ENCODE measurements at places on chromosomes 6 and 20.

- peak; percentile 95 for DNase-seq
Measured at GRCh38 chr20:45781391-45781931, 10.2 kb downstream of the WFDC3 start.

DNA sequence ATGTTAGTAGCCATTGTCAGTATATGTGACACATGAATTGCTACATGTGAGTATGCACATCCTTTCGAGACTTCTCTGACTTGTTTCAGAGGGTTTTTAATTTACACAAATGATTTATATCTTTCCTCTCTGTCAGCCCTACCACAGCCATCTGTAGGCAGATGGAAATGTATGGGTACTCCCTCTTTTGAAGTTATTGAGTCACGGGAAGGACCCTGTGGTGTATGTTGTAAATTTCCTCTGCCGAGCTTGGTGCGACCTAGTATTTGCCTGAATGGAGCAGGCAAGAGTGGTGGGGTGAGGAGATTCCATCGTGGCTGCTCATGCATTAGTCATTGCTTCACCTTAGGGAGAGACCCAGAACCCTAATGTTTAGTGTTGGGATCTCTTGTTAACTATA is 171.9 kb downstream of the JARID2 start:
- peak; percentile 78 for DNase-seq

DNA sequence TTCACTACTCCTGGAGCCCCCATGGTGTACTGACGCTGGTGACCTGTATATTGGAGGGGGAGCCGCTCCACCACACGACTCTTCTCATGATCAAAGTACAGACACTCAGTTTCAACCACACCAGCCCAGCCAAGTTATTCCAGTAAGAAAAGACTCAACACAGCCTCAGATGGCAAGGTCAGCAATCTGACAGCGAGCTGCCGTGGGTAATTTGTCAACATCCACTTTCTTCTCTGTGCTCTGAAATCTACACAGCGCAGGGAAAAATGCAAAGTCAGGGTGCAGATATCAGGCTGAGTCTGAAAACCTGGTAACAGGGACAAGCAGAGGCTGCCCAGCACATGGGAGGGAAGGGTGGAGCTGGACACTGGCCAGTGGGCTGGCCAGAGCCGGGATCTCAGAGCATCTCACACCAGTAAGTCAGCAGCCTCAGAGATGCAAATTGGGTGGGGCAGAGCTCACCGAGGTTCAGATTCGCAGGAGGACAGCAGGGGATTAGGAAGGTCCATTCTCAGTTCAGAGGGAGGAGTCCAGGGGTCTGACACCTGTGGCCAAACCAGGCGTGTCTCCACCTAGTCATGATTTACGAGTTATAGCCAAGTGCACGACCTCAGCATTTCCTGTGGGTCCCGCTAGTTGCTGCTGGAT is 44.5 kb upstream of the RPS6KA2 start:
- DNase-seq: no peak

DNA sequence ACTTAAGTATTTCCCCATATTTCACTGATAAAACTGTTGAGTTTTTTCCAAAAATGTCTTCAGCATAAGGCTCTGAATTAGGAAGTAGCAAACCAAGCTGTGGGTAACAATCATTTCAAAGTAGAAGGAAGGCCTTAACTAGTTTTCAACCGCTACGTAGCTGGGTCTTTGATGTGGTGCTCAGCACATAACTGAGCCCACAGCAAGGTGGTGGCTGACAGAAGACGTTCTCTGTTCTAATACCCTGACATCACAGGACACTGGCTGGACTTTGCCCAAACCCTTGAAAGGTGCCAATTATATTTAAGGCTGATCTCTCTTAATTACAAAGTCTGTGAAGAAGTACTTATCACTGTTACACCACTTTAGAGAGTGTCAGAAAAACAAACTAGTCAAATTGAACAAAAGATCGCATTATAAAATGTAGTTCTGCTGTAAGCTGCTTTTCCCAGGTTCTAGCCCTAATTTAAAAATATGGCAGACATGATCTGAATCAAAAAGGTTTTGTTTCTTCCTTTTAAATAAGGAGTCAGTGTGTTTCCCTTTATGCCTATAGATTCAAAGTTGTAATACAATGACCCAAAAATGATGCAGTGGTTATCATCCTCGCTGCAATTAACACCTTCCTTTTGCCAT is 26.7 kb downstream of the MAN1A1 start:
- DNase-seq: no peak

- peak; percentile 52 for DNase-seq
Measured at GRCh38 chr6:122869437-122870024, 80.5 kb downstream of the SMPDL3A start.

GRCh38 chr6:128000363-128000762 is 99.5 kb upstream of the THEMIS start:
- no peak for DNase-seq

DNA sequence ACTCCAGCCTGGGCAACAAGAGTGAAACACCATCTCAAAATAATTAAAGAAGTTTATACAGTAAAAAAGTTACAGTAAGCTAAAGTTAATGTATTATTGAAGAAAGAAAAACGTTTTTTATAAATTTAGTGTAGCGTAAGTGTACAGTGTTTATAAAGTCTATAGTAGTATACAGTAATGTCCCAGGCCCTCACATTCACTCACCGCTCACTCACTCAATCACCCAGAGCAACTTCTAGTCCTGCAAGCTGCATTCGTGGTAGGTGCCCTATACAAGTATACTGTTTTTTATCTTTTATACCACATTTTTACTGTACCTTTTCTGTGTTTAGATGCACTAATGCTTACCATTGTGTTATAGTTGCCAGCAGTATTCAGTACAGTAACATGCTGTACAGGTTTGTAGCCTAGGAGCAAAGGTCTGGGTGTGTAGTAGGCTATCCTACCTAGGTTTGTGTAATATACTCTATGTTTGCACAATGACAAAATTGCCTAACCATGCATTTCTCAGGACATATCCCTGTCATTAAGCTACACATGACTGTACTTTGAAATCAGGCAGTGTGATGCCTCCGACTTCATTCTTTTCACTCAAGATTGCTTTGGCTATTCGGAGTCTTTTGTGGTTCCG is 16.7 kb downstream of the MGME1 start:
- DNase-seq: peak; percentile 6

DNA sequence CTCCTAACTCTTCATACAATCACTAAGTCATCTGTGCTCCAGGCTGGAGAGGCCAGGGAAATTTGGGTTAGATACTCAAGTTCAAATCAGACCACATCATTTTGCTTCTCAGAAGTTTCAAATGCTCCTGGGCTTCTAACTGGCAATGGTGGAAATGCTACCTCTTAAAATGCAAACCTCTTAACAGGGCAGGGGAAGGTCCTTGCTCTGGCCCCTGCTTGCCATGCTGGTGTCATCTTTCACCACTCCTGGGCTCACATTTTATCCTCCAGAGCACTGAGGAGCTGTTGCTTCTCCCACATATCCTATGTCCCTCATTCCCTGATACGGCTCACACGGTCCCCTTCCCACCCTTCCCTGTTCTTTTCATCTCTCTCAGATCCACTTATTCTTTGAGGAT is 41.8 kb upstream of the NT5E start:
- no peak for DNase-seq

GRCh38 chr20:5680192-5680591 is 70.0 kb upstream of the SHLD1 start:
- no peak for DNase-seq

- DNase-seq: no peak
Measured at GRCh38 chr6:158011478-158011920, 29.8 kb downstream of the SYNJ2 start.

- peak; percentile 97 for DNase-seq
Measured at GRCh38 chr6:31578184-31579118, 3.1 kb downstream of the TNF start.

GRCh38 chr20:61223121-61223520 is 28.9 kb upstream of the CDH4 start:
- no peak for DNase-seq

DNA sequence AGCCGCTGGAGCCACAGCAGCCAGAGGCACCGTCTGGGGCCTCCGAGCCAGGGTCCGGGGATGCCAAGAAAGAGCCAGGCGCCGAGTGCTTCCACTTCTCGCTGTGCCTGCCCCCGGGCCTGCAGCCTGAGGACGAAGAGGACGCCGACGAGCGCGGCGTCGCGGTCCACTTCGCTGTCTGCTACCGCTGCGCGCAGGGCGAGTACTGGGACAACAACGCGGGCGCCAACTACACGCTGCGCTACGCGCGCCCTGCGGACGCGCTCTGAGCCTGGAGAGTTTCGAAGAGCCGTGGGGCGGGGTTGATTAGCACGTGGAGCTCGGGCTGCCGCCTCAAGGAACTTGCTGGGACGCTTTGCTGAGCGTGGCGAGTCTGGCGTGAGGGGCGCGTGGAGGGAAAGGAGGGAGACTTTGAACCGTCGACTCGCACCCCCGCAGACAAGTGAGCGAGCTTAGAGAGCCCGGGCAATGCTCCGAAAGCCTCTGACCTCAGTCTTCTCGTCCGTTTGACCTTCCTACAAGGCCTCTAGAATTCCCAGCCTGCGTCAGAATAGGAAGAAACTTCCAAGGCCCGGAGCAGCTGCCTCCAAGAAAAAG is 1.3 kb downstream of the PPP1R3G start:
- no peak for DNase-seq

- DNase-seq: no peak
Measured at GRCh38 chr20:43983359-43983758, 68.7 kb downstream of the TOX2 start.

DNA sequence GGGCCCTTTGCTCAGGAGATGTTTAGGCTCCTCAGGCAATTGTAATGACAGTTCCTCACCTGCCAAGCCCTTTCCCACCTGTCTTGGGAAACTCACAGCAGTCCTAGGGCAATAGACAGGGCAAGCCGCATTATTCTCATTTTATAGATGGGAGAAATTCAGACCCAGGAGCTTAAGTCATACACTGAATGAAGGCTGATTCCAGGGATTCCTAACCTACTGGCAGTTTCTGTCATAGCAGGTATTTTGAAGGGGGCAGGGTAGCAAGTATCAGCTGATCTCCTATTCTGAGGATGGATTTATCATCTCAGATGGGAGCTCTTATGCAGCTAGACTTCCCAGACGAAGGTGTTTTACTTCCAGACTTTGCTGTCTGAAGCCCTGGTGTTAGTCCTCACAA is 61.4 kb upstream of the MYL9 start:
- no peak for DNase-seq

GRCh38 chr20:47421076-47421475 is 64.6 kb upstream of the ZMYND8 start:
- DNase-seq: no peak

DNA sequence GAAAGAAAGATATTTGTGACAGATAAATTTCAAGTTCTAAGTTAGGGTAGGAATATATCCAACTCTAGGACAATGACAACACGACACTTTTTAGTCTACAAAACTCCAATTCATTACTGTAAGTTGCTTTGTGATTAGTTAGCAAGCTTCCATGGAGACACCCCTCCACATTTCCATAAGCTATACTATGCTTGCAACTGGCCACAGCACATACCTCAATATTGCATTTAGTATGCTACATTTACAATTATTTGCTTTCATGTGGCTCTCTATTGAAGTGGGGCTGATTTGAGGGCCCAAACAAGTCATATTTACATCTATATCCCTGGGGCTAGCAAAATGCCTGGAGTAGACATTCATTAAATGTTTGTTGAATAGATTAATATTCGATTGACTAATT is 129.3 kb downstream of the HACE1 start:
- no peak for DNase-seq

GRCh38 chr6:135114355-135115145 is 59.9 kb upstream of the HBS1L start:
- no peak for DNase-seq

GRCh38 chr20:33624399-33624798 is 37.7 kb upstream of the C20orf144 start:
- no peak for DNase-seq

GRCh38 chr6:115078555-115078954 is 735.7 kb upstream of the HS3ST5 start:
- DNase-seq: no peak

GRCh38 chr6:80959034-80959433 is 793.4 kb downstream of the TENT5A start:
- DNase-seq: no peak

DNA sequence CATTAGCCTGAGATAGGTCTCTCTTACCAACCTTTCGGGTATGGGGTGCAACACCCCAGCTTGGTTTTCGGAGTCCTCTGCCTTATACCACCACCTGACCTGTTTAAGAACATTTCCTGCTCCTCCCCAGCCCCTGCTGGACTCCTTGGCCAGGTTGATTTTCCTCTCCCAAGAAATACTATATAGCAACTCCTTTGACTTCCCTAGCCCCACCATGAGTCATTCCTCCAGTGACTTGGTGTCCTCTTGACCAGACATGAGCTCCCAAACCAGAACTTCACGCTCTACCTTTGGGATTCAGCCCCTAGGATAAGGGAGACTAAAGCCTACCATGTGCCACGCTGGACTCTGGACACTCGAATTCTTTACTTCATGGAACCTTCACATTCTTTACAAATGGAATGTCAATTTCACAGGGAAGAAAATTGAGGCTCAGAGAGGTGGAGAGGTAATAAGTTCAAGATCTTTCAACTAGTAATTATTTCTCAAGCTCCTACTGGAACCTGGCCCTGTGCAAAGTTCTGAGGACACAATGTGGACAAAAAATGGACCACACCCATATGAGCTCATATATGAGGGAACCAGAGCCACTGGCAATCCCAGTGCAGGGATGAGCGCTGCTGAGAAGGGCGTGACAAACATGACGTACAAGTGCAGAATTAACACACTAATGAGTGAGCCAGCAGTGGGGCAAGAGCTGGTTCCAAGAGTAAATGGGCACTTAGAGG is 48.2 kb downstream of the SIRPA start:
- DNase-seq: no peak

GRCh38 chr6:13429406-13429753 is 58.0 kb downstream of the GFOD1 start:
- DNase-seq: no peak

GRCh38 chr6:99409672-99410071 is 15.4 kb downstream of the PNISR start:
- no peak for DNase-seq

DNA sequence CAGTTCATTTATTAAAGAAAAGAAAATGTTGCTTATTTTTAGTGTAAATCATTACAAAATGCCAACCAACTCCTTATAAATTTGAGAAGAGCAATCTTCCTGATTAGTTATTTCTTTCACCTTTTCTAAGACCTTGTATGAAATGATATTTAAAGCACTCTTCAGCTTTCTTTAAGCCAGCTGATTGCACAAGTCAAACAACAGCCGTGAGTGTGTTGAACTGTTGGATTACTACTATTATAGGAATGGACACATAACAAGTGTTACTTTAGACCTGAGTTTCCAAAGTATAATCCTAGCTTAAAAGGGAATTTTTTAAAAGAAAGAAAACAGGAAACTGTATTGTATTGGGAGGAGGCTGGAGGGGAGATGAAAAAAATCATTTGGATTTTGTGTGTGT is 26.8 kb upstream of the GLP1R start:
- DNase-seq: no peak

GRCh38 chr6:15523679-15524630 is 138.9 kb downstream of the DTNBP1 start:
- no peak for DNase-seq

Data from kidney tubule cell (primary cell).